ENCODE measurements at places on chromosomes 5 and 9. TPM values are rescaled to one million over a fixed set of nuclear protein-coding genes. Genes with fewer than 3 reads are reported as not detected.

SAXO1 gene
- not detected for total RNA-seq

SPATA31D4 gene
- not detected for total RNA-seq

CDH9 gene
- total RNA-seq: 0.24 TPM

- no peak for DNase-seq
These were observed 1065.4 kb downstream of the TAF11L14 start for GRCh38 chr5:18699681-18700080.

DNA sequence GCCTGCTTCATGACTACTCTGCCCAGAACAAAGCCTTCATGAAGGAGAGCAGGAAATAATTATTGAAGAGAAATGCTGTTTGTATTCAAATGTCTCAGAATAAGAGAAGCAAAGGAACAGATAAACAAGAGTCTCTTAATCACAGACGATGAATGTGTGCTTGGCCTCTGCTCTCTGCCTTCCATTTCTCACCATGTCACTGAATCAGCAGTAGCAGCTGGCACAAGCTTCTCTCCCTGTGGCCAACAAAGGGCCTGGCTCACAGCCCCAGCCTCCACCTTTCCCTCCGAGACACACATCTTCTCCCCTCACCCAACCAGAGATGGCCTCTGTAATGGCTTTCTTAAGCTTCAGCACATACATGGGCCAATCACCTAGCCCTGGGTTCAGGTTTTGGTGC, 128.1 kb upstream of the SLIT3 start:
- no peak for DNase-seq

- DNase-seq: no peak
These were observed 40.3 kb upstream of the ZNF622 start for GRCh38 chr5:16505904-16506303.

DNA sequence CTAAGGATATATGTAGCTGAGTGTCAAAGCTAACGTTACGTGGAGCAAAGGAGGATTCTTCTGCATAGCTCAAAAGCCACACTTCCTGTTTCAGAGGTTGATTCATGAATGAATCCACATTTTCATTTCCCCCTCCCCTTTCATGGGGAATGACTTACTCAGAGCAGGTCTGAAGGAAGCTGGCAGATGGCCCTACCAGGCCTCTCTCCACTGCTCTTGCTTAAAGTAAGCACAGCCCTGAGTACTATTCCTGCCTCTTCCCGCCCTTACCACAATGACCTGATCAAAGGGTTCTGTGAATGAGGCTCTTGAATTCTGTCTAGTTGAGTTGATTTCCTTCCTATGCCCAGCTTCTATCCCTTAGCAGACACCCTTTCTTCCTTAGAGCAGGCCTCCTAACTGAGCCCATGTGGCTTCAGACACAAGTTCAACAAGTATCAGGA, 6.3 kb downstream of the IGIP start:
- DNase-seq: no peak

- no peak for DNase-seq
These were observed 95.3 kb downstream of the PTTG1 start for GRCh38 chr5:160516696-160517530.

DNA sequence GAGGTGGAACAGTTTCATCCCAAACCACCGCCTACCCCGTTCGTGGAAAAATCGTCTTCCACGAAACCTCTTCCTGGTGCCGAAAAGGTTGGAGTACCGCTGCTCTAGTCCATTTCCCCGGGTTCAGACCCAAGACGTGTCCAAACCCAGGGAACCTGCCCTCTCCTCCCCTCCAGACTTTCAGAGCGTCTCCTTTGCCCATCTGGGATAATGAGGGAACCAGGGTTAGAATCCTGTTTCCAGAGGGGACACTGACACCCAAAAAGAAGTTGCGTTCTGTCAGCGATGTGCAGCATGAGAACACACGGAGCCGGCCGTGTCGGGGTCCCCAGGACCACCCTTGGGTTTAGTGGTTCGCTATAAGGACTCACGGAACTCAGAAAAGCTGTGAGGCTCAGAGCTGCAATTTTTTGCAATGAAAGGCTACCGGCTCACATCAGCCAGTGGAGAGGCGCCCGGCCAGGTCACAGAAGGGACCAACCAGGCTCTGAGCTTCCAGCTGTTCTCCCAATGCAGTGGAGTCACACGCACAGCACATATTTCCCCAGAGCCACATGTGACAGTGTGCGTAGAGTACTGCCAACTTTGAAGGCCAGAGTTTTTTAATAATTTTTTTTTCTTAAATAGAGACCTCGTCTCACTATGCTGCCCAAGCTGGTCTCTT, 19.4 kb downstream of the LAMC3 start:
- DNase-seq: no peak
